ENCODE measurements at places on chromosomes 5 and 9.

DNA sequence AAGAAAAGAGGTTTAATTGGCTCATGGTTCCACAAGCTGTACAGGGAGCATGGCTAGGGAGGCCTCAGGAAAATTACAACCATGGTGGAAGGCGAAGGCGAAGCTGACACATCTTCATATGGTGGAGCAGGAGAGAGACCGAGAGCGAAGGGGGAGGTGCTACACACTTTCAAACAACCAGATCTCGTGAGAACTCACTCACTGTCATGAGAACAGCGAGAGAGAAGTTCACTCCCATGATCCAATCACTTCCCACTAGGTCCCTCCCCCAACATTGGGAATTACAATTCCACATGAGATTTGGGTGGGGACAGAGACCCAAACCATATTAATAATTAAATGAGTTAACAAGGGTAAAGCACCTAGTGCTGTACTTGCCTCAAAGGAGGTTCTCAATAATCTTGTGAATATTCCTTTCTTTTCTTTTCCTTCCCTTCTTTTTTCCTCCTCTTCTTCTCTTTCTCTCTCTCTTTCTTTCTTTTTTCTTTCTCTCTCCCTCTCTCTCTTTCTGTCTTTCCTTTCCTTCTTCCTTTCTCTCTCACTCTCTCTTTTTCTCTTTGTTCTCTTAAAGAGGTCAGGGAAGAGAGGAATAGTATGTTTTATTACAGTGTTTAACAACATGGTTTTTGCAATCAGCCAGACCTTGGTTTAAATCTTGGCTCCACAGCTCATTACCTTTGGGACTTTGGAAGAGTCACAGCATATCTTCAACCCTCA is 29.0 kb downstream of the TNFSF15 start:
- no peak for DNase-seq

DNA sequence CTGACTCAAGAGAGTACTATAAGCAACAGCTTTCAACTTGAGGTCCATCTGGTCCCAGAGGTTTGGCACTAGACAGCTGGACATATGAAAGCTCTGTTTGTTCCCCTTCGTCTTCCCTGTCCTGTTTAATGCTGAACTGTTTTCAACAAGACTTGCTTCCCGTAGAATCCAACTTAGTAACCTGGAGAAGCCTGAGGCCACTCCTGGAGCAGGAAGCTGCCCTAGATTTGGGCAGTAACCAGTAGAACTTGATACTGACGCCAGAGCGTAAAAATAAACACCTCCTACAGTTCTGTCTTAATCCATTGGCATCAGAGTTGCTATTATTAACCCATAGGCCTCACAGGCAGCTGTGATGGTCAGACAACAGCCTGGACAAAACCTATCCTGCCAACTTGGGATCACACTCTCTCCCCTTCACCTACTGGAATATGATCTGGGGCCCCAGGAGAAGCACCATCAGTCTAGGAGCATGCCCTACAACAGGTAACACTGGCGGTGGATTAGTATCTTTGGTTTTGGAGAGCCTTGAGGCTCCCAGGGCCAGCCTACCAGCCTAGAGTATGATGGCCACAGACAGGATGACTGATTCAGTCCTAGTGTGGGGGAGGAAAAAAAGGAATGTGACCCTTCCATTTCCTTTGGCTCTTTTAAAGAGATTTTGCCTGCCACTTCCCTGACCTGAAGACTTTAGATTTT is 29.2 kb downstream of the RUSC2 start:
- DNase-seq: no peak

GRCh38 chr9:14097666-14098415 is 216.1 kb downstream of the NFIB start:
- DNase-seq: no peak

GRCh38 chr5:98570010-98570409 is 203.5 kb upstream of the RGMB start:
- DNase-seq: no peak

DNA sequence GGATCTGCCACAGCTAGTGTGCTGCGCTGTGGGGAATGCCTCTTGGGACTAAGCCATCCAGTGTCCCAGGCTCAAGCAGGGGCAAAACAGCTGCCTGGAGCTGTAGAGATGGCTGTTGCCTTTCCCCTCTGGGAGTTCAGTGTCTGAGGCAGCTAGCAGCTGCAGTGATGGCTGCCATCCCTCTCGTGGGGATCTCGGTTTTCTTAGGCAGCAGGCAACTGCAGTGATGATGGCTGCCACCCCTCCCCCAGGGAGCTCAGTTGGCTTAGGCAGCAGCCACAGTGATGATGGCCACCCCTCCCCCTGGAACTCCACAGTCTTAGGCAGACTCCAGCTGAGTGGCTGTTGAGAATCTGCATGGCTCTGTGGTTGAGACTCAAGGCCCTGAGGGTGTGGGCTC is 1389.2 kb upstream of the NUDT12 start:
- no peak for DNase-seq

GRCh38 chr5:57900381-57900944 is 417.9 kb upstream of the ACTBL2 start:
- no peak for DNase-seq

- no peak for DNase-seq
These were observed 4.6 kb downstream of the RALGPS1 start for GRCh38 chr9:126919193-126919592.

DNA sequence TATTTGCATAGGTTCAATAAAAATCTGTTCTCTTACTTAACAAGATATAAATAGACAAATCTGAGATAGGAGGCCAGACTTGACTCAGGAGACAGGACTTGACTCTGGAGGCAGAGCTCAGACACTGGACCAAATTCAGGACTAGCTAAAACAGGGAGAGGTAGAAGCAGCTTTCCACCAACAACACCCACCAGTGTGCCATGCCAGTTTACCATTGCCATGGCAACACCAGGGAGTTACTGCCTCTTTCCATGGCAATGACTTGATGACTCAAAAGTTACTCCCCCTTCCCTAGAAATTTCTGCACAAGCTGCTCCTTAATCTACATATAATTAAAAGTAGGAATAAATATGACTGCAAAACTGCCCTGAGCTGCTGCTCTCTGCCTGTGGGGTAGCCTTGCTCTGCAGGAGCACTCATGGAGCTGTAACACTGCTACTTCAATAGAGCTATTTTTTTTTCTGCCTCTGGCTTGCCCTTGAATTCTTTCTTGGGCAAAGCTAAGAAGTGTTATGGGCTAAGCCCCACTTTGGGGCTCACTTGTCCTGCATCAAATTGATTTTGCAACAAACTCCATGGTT is 473.0 kb downstream of the PLK2 start:
- DNase-seq: no peak

GRCh38 chr5:3377831-3378230 is 217.8 kb upstream of the IRX1 start:
- DNase-seq: no peak

GRCh38 chr5:53008751-53009150 is 19.6 kb downstream of the ITGA2 start:
- DNase-seq: no peak

- no peak for DNase-seq
These were observed 194.3 kb upstream of the VLDLR start for GRCh38 chr9:2427120-2427891.

DNA sequence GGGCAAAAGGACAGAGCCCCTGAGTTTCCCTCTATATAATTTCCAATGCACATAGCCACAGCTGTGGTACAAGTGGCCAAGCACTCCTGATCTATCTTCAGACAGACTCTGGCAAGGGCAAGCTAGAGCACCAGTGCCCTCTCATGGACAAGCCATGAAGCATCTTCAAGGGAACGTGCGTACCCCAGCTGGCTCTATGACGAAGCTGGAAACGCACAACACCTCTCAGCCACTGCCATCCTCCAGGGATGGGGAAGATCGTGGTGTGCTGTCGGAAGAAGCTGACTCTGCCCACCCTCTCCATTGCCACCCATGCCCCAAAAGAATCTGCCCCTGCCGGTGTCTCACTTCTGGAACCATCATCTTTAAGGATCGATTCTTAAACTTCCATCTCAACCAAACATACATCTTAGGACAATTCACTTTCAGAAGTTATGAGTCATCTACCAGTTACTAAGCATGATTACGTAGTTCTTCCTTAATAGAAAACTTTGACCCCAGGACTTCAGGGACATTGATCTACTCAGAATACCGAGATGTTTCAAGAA is 482.9 kb downstream of the AGTPBP1 start:
- DNase-seq: no peak

GRCh38 chr5:172564883-172565282 is 76.2 kb upstream of the NEURL1B start:
- DNase-seq: no peak

DNA sequence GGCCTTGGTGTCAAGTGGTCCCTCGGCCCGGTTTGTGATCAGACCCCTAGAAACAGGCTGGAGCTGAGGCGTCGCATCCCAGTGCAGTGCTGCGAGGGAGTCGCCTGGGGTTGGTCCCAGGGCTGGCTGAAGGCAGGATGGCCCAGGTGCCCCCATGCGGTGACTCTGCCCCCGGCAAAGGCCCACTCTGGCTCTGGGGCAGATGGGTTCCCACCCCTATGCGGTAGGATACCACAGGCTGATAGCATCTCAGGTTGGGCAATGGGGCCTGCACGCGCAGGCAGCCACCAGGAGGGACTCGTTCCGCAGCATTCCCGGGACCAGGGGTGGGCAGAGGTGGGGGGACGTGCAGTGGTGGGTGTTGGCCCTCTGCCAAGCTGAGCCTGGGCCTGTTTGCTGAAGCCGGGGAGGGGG is 86.0 kb downstream of the RXRA start:
- no peak for DNase-seq

GRCh38 chr5:96823900-96824380 is 16.2 kb upstream of the ERAP1 start:
- no peak for DNase-seq

DNA sequence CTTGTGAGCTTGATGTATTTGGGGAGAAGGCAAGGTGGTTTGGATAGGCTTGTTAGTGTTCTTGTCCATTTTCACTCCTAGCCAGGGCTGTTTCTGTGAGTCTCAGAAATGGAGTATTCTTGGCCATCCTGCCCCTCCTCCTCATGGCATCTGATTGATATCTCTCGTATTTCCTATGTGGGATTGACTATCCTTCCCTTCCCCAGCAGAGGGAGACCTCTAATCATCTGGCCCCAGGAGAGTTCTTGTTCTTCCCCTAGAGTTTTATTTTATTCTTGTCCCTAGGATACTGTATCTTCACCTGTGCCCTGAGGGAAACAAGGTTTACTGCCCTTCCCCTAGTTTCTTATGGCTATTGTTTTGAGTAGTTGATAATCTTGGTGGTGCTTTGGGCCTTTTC is 114.4 kb downstream of the VPS13A start:
- DNase-seq: no peak

- no peak for DNase-seq
These were observed 2.5 kb downstream of the ABCA2 start for GRCh38 chr9:137025517-137025966.

GRCh38 chr5:127685662-127686061 is 17.5 kb upstream of the CCDC192 start:
- DNase-seq: no peak

- no peak for DNase-seq
These were observed 14.5 kb downstream of the CXCL14 start for GRCh38 chr5:135564331-135564730.

DNA sequence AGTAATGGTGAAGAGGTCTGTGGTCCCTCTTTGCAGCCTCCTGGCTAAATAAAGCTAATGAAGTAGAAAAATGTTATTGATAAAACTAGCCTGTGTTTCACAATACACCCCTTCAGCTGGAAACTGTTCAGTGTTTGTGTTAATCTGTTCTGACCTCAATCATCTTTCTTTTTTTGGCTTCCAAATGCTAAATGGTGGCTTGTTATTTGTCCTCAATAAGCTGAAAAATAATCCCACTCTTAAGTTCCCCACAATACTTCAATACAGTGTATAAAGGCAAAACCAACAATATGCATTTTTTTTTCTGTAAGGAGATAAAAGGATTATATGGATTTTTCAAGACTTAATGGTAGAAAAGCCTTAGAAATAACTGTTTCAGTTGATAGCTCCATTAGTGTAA is 560.5 kb downstream of the TUSC1 start:
- no peak for DNase-seq

- no peak for DNase-seq
These were observed 131.2 kb upstream of the KLF4 start for GRCh38 chr9:107620801-107621200.

DNA sequence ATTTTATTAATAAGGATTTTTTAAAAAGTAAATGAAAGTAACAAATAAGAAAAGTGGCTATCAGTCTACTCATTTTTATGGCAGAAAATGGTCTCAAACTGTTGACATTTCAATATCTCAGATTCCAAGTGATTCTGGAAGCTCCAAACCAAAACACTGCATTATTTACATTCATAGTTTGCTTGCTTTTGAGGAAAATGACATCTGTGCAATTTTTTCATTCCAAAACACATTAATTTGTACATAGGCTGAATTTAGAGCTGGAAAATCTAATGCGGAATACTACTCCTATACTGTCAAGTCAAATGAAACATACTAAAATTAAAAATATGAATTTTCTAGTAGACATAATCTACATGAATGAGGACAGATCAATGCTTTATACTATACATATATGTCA is 1047.6 kb downstream of the CDH9 start:
- no peak for DNase-seq

GRCh38 chr9:97470076-97470475 is 31.4 kb upstream of the TMOD1 start:
- DNase-seq: no peak

DNA sequence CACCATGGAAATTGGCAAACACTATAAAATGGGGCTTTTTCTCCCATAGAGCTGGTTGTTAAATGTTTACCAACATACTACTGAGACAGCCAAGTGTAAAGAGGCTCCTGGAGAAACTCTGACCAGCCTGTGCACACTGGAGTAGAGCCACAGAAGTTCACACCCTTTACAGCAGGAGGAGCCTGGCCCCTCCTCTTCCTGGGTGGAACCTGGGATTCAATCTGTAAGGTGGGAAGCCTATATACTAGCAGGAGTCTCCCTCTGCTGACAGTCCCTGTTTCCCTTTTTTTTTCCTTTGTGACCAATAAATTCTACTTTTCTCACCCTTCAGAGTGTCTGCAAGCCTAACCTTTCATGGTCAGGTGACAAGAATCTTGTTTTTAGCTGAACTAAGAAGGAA is 10.4 kb upstream of the SLC30A5 start:
- no peak for DNase-seq

DNA sequence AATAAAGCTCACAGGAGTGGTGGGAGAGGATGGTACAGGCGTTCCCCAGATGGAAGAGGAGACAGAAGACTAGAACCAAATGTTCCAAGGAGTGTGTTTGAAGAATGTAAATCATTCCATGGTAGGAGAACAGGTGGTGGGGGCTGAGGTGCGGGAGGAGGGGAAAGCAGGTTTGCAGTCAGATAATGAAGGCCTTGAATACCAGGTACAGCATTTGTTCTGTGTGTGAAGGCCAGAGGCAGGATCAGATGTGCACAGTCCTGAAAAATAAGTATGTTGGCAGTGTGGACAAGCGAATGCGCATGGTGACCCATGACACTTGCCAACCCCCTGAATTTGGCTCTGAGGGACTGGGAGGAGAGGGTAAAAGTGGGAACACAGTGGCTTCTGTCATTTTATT is 59.9 kb upstream of the ALDH1B1 start:
- DNase-seq: no peak

- DNase-seq: peak; percentile 32
These were observed 9.1 kb upstream of the ERMP1 start for GRCh38 chr9:5841771-5842573.

DNA sequence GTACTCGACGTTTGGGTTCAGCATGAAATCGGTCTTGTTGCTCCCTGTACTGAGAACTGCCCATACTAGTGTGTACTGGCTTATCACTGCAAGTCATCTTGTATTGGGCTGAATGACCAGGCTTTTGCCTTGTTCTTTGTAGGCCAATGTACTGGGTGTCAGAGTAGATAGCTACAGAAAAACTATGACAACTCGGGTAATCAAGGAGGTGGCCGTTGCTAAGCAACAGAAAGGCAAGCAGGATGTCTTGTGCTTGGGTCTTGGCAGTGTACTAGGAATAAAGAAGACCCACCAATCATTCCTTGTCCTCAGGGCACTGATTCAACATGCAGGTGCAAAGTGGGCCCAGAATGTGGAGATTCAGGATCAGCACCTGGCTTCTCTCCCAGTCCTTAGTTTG is 11.9 kb upstream of the SHISAL2B start:
- DNase-seq: no peak
